ENCODE measurements at places on chromosomes 11 and 22.

DNA sequence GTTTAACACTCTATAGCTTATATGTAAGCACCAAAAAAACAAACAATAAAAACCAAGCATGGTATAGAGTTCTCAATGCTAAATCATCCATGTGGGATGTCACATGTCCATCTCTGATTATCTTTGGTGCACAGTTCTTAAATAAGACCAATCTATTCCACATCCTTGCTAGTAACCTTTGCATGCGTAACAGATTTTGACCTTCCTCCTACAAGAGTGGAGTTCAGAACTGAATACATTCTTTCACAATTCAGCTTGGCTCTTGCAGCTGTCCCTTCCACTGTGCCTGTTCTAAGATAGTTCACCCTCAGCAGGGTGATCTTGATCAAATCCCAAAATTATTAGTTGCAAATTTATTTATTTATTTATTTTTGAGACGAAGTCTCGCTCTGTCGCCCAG, 21.1 kb downstream of the PRR14L start:
- DNase-seq = no peak

DNA sequence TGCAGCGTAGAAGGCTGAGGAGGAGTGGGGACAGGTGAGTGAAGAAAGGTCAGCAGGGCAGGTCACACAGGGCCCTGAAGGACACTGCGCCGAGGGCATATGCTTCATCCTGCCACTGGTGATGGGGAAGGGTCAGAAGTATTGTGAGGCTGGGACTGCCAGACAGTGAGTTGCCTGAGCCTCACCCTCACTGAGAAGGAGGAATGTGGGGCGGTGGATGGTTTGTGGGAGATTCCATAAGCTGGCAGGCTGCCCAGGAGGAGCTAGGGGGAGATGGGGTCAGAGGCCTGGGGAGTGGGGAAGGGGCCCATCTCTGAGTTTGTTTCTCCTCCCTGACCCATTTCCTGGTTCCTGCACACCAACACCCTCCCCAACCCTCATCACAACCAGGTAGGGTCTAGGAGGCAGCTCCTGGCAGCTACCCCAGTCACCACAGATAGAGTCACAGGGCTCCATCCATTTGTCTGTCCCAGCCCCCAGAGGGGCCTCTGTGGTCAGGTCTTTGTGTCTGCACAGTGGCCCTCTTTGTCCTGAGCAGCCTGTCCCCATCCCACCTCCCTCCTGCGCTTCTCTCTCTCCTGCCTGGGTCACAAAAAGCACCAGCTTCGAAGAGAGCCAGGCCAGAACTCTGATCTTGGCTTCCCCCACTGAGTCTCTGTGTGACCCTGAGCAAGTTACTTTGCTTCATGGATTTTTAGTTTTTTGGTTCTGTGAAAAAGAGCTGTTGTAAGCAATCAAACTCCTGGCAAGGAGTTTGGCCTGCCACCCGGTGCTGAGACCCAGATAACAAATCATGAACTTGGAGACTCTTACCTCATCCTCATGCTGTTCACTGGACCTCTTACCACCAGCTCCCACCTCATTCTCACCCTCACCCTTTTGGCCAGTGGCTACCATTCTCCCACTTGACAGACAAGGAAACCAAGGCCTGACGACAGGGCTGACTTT, 4.6 kb upstream of the P2RY2 start:
- DNase-seq = no peak

DNA sequence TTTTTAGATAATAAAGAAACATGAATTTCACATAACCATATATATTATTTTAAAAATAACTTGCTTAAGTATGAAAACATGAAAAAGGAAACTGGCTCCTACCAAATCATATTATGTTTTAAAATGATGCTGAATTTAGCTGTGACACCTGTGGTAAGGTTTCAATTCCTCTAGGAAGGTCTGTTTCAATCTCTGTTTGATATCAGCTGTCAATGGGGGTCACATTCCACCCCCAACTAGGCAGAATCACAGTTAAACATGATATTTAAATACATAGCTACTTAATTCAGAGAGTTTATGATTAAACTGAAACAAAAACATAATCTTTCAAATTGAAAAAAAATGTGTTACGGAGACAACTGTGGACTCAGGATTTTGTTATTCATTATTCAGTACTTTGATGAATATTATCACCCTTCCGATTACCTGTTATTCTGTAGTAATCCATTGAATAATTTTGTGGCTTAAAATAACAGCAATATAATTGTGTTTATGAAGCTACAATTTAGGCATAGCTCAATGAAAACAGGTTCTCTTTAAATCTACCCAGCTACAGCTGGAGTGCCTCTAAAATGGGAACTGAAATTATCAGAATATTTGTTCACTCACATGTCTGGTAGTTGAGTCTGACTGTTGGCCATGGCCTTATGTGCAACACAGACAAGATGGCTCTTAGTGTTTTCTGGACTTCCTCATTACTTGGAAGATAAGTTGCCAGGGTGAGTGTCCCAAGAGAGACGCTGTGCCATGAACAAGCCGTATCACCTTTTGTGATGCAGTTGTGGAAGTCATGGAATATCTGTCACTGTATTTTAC, 244.6 kb upstream of the ANO3 start:
- DNase-seq = no peak

GRCh38 chr11:94398101-94398500, 3.1 kb downstream of the GPR83 start:
- DNase-seq = no peak

DNA sequence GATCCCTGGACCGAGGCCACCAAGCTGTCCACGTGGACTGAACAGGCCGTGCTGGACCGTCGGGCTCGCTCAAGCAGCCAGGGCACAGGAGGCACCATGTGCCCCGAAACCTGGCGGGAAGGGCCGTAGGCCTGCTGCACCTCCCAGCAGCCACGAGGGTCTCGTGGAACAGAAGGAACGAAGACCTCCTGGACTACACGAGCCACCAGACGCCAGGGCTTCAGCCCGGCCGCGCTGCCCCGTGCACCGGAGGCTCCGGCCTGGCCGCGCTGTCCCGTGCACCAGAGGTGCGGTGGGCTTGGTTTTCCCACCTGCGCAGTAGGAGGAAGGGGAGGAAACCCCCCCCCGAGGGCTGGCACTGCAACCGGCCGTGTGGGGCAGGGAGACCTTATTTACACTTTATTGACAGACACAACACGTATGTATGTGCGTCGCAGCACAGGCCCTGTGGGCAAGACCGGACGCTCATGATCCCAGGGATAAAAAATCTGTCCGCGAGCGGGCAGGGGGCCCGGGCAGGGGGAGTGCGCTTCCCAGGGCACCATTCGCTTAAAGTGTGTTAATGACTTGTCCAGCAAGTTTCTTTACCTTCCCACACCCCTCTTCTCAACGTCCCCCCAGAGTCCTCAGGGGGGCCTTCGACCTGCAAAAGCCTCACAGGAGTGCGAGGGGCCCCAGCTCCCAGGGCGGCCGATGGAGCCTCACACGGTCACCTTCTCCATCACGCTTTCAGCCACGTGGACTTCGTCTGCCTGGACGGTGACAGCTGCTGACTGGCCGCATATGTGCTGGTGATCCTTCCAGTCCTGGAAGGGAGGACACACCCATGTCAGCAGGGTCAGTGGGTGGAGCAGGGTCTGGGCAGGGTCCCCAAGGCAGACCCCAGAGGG, 7.0 kb downstream of the DRD4 start:
- DNase-seq = no peak

DNA sequence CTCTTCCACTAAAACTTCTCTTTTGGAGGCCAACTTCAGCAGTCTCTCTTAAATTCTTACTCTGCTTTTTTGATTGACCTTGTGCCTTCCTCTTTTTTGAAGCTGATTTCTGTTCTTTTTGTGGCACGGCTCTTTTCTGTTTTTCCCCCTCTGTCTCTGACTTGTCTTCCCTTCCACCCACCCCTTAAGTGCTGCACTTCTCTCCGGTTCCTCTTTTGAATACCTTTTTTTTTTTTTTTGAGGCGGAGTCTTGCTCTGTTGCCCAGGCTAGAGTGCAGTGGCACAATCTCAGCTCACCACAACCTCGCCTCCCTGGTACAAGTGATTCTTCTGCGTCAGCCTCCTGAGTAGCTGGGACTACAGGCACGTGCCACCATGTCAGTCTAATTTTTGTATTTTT, 211.9 kb downstream of the BLID start:
- DNase-seq = no peak

DNA sequence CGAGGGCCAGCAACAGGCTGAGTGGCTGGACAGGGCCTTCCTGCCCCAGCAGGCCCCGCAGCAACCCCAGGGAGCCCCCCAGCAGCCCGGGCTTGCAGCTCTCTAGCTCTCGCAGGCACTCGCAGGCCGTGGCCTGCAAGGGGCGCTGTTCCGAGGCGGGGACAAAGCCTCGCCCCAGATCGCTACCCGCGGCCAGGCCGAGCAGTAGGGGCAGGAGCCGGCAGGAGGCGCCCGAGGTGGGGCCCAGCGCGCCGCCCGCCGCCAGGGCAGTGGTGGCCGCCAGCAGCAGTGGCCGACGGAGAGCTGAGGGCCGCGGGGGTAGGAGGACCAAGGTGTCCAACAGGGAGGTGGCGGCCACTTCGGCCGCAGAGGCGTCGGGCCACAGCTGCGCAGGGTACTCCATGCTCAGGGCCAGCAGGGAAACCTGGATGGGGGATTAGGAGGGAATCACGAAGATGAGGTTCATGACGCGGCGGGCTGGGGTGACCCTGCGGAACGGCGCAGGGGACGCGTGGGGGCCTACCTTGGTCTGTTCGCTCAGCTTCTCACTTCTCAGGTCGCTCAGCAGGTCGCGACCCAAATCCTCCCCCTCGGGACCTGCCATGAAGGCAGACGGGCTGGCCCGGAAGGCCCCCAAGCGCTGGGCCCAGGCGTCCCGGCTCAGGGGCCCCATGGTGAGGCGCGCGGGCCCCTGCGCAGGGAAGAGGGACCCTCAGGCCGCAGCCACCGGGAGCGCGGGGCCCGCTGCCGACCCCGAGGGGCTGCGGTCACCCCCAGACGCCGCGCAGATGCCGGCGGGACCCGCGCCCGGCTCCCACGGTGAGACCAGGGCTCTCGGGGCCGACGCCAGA, 632 bp downstream of the AP5B1 start:
- DNase-seq = peak; percentile 94

- peak; percentile 79 for DNase-seq
Measured at GRCh38 chr11:58900479-58901420, 38.5 kb upstream of the GLYATL1 start.

DNA sequence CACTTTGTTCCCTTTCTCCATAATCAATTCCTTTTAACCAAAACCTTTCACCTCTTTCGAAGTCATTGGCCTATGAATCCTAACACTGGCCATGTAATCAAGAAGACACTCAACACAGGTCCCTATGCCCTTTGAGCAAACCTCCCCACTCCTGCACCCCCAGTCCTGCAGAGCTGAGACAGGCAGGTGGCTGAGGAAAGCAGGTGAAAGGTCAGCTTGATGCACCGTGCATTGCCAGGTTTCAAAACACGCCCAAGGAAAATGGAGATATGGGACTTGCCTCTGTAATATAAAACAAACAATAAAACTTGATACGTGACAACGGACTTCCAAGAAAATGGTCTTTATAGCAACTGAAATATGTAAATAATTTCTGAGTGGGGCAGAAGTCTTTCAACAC, 10.6 kb downstream of the CPT1A start:
- no peak for DNase-seq

DNA sequence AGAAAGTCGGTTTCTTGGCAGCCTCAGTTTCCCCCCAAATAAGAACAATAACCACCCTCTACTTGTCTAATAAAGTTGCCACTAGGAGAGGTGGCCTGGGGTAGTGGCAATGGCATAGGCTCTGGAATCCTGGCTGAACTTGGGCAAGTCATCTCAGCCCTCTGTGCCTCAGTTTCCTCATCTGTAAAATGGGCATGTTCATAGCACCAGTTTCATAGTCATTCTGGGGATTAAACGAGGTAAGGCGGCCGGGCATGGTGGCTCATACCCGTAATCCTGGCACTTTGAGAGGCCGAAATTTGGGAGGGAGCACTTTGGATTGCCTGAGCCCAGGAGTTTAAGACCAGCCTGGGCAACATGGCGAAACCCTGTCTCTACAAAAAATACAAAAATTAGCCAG, 63.0 kb downstream of the SGSM1 start:
- DNase-seq = no peak

- DNase-seq = no peak
Measured at GRCh38 chr11:15027011-15027410, 46.4 kb upstream of the CALCB start.

- DNase-seq = peak; percentile 86
Measured at GRCh38 chr11:6362873-6363678, 27.2 kb upstream of the SMPD1 start.

- DNase-seq = no peak
Measured at GRCh38 chr22:19520566-19521305, 3.5 kb downstream of the CLDN5 start.

DNA sequence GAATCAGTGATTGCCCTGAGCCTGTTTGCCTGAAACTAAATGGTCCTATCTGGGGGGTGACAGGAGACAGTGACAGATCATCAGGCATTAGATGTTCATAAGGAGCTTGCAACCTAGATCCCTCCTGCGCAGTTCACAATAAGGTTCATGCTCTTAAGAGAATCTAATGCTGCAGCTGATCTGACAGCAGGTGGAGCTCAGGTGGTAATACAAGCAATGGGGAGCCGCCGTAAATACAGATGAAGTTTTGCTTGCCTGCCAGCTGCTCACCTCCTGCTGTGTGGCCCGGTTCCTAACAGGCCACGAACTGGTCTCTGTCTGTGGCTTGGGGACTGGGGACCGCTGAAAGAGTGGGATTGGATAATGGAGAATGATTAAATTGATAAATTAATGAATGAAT, 14.0 kb downstream of the NOX4 start:
- no peak for DNase-seq

DNA sequence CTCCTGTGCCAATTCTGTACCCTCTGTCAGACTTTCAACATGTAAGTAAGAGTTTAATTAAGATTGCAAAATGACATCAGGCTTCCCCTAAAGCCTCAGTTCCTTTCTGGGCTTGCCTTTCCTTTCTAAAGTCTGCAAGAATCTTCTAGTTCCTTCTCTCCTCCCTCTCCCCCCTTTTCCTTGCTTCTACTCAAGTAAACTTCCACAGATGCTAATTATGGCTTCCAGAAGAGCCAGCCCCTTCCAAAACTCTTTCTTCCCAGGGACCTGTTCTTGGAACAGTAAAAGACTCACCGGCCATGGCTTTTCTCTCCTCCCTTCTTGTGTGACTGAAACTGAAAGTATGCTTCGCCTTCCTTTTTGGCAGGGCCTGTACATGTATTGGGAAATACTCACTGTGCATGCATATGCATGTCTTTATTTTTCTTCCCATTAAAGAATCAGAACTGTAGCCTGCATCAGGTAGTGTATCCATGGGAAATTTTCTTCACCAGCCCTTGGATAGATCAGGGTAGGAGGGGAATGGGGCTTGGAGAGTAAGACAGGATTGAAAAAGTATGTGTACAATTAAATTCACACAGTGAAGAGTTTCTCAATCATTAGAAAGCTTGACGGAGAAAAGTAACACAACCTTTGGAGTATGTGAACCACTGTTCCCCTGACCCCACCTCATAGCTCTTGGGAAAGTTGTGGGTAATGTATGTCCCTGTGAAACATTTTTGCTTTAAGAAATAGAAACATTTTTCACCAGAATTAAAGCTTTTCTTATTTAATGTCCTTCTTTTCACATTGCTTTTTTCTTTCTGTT, at the start of gene CASP1:
Gene CASP1 (minus strand): TSS at position 332 of the 808 bp plus-strand sequence. CDS start 31 bp downstream, at position 301.
- DNase-seq = peak; percentile 44

GRCh38 chr22:43516996-43517635, 105.3 kb downstream of the MPPED1 start:
- no peak for DNase-seq
